ENCODE measurements at places on chromosomes 4 and X.

GRCh38 chr4:112119353-112119783 is 25.9 kb upstream of the FAM241A start:
- no peak for DNase-seq

- peak; percentile 82 for DNase-seq
Measured at GRCh38 chr4:151227731-151228130, 49.2 kb upstream of the PRSS48 start.

DNA sequence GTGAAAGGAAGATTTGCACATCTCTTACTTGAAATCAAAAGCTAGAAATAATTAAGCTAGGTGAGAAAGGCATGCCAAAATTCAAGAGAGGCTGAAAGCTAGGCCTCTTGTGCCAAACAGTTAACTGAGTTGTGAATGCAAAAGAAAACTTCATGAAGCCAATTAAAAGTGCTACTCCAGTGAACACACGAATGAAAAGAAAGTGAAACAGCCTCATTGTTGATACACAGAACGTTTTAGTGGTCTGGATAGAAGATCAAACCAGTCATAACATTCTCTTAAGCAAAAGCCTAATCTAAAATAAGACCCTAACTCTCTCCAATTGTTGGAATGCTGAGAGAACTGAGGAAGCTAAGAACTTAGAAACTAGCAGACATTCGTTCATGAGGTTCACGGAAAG is 122.3 kb downstream of the UNC5C start:
- DNase-seq = no peak

DNA sequence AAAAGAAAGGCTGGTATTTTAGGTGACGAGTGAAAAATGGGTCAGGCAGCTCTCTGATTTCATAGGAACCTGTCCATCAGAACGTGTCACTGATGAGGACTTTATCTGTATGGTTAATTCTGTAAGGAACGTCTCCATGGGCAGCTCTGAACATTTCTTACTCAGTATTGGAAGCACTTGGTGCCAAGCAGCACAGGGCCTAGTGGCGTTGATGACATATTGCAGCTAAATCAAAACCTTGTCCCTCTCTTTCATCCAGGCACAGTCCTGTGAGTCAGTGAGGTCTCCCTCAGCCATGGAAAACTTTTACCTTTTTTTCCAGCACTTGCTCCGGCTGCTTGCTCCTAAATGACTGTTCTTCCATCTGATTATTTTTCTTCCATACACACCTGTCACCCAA is 301.9 kb downstream of the DHX15 start:
- DNase-seq = no peak

GRCh38 chrX:107573016-107573415 is 55.3 kb upstream of the PRPS1 start:
- no peak for DNase-seq

All from LHCN-M2 (cell line).